EH (cell line): ENCODE measurements at places on chromosomes 2 and 18.

GRCh38 chr18:51029694-51030536 lies at the start of gene SMAD4:
SMAD4 (plus strand) TSS chr18:51030213; CDS start chr18:51047047, 16,834 bp downstream.
- peak; percentile 96 for DNase-seq

DNA sequence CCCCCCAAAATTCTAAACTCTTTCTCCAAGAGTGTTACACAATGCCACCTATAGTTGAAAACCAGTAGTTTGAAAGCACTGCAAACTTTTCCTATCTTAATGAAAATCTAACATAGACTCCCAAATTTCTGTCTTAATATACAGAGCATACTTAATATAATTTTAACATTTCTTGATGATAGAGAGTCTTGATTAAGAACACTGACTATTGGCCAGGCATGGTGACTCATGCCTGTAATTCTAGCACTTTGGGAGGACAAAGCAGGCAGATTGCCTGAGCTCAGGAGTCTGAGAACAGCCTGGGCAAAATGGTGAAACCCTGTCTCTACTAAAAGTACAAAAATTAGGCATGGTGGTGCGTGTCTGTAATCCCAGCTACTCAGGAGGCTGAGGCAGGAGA lies 34.2 kb downstream of the ASXL2 start:
- peak; percentile 66 for DNase-seq

DNA sequence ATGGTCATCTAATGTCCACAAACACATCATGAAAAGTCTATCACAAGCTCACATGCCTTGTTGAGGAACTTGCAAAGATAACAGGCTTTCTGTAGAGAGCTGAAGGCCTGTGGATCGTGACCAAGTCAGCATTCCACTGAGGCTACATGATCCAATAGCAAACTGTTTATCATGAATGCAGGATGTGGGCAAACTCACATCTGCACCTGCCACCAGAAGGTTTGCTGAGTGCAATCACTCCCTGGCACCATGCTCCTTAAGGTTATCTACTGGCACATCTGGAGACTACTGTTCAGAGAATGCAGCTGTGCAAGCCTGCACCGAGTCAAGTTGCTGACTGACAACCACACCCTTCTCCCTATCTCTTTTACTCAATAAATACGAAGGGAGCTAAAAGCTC lies 67.3 kb upstream of the ACAA2 start:
- DNase-seq = no peak

GRCh38 chr2:144771348-144771747 lies 251.4 kb upstream of the ZEB2 start:
- no peak for DNase-seq

- DNase-seq = peak; percentile 50
Measured at GRCh38 chr2:14634489-14635390, 2.2 kb downstream of the LRATD1 start.

DNA sequence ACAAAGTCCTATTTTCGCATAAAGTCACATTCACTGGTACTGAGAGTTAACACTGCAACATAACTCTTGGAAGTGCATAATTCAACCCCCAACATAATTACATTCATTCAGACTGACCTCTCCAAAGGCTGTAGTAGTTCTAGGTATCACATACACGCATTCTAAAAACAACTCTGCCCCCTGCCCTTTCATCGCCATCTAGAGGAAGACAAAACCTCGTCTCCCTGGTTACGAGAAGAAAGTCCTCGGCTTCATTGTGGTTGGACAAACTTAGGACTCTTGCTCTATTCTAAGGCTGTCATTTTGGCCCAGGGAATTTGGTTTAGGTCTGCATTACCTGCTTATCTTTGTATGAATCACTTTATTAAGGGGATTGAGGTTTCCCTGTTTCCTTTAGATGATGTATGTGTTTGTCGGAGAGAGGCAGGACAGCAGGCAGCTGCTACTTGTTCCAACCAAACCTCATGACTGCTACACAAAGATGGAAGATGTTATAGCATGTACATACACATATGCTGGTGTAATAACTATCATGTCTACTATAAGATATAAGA lies 215.4 kb upstream of the NRXN1 start:
- DNase-seq = no peak
